ENCODE measurements at places on chromosomes 3 and 15.

- DNase-seq, result no peak
Measured at GRCh38 chr3:176655404-176656094, 541.7 kb downstream of the TBL1XR1 start.

GRCh38 chr3:132135628-132136333 lies 101.0 kb upstream of the CPNE4 start:
- no peak for DNase-seq

DNA sequence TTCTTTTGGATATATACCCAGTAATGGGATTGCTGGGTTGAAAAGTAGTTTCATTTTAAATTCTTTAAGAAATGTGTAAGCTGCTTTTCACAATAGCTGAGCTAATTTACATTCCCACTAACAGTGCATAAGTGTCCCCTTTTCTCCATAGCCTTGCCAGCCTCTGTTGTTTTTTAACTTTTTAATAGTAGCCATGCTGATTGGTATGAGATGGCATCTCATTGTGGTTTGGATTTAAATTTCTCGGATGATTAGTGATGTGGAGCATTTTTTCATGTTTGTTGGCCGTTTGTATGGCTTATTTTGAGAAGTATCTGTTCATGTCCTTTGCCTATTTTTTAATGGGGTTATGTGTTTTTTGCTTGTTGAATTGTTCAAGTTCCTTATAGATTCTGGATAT lies 444.3 kb upstream of the ATP11B start:
- DNase-seq, result no peak

GRCh38 chr15:77815015-77815414 lies 182.3 kb upstream of the LINGO1 start:
- no peak for DNase-seq

DNA sequence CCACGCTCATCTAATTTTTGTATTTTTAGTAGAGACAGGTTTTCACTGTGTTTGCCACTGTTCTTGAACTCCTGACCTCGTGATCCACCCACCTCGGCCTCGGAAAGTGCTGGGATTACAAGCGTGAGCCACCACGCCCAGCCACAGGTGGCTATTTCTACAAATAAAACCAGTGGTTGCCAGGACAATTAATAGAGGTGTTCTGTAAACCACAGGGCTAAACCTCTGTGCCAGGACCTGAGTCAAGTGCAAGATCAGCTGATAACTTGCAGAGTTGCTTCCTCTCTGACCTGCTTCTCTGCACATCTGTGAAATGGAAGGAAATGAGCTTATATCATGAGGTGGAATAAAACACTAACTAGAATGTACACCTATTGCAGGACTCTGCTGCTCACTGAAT lies 72.8 kb downstream of the CD200R1L start:
- DNase-seq, result no peak

- DNase-seq, result no peak
Measured at GRCh38 chr15:83769411-83769999, 115.6 kb downstream of the ADAMTSL3 start.

- DNase-seq, result no peak
Measured at GRCh38 chr3:33064929-33065328, 32.0 kb downstream of the GLB1 start.

GRCh38 chr3:188940573-188940932 lies 231.2 kb upstream of the TPRG1 start:
- no peak for DNase-seq

DNA sequence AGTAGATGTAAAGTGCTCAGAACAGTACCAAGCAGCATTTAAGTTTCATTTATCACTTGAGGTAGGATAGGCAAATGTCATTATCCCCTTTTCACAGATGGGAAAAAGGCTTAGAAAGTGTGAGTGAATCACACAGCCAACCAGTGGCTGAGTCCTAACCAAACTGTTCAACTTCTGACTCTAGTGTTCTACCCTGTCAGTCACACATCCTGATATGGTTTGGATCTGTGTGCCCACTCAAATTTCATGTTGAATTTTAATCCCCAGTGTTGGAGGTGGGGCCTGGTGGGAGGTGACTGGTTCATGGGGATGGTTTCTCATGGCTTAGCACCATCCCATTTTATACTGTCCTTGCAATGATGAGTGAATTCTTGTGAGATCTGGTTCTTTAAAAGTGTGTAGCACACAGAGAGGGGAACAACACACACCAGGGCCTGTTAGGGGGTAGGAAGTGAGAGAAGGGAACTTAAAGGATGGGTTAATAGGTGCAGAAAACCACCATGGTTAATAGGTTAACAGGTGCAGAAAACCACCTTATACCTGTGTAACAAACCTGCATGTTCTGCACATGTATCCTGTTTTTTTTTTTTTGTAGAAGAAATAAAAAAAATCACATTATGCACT lies 304.7 kb downstream of the SUCLG2 start:
- no peak for DNase-seq

DNA sequence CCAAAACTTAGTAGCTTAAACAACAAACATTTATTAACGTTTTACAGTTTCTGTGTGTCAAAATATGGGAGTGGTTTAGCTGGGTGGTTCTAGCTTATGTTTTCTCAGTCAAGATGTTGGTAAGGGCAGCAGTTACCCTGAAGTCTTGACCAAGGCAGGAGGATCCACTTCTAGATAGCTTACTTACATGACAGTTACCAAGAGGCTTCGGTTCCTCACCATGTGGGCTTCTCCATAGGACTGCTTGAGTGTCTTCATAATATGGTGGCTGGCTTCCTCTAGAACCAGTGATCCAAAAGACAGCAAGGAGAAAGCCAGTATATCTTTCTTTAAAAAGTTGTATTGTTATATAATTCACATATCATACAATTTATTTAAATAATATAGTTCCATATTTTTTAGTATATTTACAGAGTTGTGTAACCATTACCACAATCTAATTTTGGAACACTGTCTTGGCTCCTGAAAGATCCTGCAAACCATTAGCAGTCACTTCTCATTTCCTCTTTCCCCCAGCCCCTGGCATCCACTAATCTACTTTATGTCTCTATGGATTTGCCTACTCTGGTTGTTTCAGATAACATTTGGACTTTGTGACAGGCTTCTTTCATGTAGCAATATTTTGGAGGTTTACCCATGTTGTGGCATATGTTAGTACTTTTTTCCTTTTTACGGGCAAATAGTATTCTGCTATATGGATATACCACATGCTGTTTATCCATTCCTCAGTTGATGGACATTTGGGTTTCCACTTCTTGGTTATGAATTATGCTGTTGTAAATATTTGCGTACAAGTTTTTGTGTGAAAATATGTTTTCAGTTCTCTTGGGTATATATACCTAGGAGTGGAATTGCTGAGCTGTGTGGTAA lies 33.3 kb downstream of the MAPK6 start:
- DNase-seq, result no peak

DNA sequence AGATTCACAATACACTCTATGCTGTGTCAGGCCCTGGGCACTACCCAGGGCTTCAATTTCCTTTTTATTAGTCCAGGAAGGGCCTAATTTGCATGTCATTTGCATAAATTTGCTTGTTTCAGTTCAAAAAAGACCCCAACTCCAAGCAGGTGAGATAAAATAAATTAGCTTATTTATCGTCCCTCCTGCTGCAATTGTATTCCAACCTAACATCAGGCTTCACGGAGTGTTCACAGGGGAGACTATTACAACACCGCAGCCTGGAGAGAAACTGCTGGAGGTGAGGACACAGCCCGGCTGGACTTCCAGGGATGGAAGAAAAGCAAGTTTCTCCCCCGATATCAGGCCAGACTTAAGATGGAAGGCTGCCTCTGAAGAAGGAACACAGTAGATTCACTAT lies 62.8 kb downstream of the MEGF11 start:
- DNase-seq, result no peak

- DNase-seq, result no peak
Measured at GRCh38 chr3:155664925-155665695, 79.8 kb downstream of the PLCH1 start.

DNA sequence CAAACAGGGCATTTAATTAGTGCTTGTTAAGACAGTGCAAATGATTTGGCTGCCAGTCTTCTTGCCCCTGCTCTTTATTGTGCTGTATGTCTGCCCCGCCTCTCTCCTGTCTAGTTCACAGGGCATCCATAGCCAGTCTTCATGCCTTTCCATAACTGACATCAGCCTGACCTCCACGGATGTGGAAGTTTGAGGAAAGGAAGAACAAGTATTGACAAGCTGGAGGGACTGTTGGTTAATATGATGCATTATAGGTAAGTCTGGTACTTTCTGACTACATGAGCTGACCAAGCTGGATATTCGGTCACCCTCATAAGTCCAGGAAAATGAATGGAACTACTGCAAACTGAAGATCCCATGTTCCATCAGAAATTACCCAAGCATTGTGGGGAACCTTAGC lies 325.9 kb downstream of the TIGIT start:
- no peak for DNase-seq

DNA sequence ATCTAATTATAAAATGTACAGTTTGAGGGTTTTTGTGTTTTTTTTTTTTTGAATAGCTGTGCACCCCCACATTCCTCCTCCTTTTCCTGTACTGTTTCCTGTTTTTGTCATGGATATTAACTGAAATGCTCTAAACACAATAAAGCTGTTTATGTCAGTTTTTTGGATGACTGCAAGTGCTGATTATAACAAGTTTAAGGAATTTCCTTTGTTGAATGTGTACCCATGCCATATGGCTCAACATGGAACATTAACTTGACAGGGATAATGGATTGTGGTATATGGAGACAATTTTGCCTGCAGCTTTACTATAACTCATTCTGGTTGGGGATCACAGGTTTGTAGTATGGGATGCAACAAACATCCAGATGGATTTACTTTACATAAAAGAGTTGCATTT lies 216.4 kb downstream of the TCF12 start:
- DNase-seq, result no peak

DNA sequence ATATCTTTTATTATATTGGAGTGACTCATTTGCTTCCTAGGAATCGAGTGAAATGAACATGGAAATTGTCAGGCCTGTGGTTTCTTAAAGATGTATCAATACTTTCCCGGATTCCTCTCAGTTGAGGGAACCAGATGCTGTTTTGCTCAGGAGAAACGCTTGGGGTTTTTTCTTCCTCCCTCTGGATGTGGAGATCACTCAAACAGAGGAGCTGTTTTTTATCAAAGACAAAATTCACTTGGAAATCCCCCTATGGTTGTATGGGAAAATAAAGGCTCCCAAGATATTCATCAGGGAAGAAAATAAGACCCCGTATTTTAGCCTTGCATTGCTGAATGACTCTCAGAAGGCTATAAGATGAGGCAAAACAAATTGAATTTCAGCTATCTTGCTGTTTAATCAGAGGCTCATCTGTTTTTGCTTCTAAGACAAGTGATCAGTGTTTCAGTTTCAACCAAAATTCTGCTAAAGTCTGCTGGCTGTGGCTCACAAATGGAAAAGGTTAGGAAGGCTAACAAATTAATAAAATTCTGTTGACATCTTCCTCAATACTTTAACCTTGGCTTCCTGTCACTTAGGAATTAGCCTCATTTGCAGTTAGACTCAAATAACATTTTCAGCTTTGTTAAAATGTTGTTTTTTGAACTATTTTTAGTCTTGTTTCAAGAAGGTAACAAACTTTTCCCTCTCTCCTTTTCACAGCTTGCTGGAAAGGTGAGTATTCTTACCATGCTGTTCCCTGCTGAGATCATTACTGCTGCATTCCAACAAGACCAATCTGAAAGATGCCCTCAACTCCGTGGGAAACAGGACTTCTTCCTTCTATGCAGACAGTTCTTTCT lies 83.6 kb downstream of the COL6A5 start:
- DNase-seq, result no peak

- DNase-seq, result no peak
Measured at GRCh38 chr15:71572452-71573053, 237.8 kb upstream of the NR2E3 start.

DNA sequence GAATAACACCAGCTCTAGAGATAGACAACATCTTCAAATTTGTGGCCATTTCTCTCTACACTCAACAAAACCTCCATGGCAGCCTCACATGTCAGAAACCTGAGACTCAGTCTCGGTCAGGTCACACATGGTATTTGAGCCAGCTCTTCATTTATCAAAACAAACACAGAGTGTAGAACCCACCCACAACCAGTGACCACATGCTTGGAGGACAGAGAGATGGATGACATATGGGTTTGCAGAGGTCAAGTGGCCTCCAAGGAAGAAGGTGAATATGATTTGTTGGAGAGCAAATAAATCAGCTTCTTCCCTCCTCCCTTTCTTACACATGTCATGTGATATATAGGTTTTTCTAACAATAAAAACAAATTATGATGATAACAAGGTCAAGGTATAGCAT lies 278.1 kb upstream of the LRTM1 start:
- DNase-seq, result no peak

DNA sequence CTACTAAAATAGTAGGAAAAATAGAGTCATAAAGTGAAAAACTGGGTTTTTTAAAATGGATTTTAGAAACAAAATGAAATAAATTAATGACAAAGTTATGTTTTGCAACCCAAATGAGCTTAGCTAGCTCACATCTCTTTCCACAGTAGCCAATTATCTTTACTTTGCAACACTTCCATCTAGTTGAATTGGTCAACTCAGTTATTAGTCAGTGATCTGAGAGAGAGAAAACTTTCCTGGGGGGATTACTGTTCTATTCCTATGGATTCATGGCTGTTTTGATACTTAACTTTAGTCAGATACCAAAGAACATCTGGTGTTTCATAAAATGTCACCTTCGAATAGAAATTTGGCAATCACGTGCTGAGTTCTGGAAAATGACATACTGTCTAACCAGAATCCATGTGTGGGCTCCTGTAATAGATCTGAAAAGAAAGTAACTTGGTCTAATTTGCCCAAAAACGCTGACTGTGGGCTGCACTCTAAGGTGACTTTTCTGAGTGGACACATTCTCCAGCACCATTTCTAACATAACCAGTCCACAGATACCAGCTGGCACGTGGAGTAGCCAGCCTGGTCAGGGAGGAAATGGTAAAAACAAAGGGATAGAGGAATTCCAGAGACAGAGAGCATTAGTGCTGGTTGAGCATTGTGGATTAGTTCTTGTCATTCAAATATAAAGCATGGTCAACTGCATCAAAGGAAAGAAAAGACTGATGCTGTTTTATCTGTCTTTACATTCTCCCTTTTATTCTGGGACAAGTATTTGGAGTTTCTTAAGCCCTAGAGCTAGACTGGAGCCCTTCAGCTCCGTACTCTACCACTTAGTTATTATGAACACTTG lies 45.2 kb upstream of the CCDC80 start:
- DNase-seq, result no peak

- no peak for DNase-seq
Measured at GRCh38 chr3:10653866-10654611, 148.7 kb upstream of the ATP2B2 start.
